ENCODE measurements at places on chromosomes 2 and 18. TPM values are rescaled to one million over a fixed set of nuclear protein-coding genes. Genes with fewer than 3 reads are reported as not detected.

Gene CHRNG
- not detected for total RNA-seq

Gene DSG2
- total RNA-seq: 12.1 TPM

Gene CLEC4F
- total RNA-seq: not detected

Gene ABCA12
- total RNA-seq: 0.03 TPM

Gene KHK
- 1.5 TPM for total RNA-seq

Gene VAMP8
- total RNA-seq: 93.2 TPM

Gene UGT1A3
- not detected for total RNA-seq

Gene EFR3B
- 8.9 TPM for total RNA-seq

Gene MATN3
- total RNA-seq: 3.5 TPM

Gene ACADL
- total RNA-seq: not detected

Gene KLHL30
- 0.26 TPM for total RNA-seq

Gene GKN1
- total RNA-seq: not detected

- DNase-seq: no peak
These were observed 9.4 kb downstream of the GPD2 start for GRCh38 chr2:156445296-156446220.

DNA sequence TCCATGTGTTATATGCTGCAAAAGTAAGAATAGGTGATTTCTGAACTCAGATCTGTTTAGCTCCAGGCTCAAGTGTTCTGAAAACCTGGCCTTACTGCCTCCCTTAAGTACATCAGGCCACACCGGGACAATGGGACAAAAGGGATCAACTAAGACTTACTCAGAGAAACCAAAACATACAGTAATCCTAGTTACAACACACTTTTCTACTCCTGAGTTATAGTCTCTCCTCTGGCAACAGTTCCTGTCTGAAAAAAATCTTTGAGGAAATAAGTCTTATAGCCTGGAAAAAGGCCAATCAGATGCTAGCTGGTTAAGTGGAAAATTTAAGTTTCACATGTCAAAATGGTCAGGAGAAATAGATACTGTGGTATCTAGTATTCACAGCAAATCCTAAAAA is 5.6 kb downstream of the METTL5 start:
- DNase-seq: no peak

DNA sequence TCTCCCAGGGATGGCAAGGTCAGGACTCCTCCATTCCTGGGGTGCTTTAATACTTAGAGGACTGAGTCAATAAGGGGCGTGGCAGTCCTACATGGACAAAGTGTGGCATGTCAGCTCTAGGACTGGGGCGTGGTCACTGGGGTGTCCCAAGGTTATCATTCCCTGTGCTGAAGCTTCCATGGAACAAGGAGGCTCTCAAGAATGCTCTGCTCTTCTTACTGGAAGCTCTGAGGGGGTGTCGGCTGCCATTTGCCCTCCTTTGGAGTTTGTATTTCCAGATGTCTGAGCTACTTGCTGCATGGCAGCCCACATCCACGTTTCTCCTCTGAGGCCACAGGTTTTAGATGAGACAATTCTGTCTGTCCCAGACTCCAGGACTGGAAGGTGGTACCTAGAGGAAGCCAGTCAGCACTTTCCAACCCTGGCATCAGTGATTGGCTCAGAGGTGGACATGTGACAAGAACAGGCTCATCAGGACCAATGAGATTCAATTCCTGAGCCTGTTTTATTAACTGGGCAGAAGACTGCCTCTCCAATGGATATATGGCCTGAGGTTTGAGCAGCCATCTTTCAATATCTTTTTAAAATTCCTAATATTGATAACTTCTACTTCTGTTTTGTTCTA is 128.9 kb upstream of the ARL4C start:
- no peak for DNase-seq

- no peak for DNase-seq
These were observed 1293.7 kb upstream of the FAM98A start for GRCh38 chr2:34892766-34893165.

- DNase-seq: no peak
These were observed 31.4 kb downstream of the GAREM1 start for GRCh38 chr18:32439241-32439640.

- DNase-seq: no peak
These were observed 4.4 kb upstream of the BAZ2B start for GRCh38 chr2:159620796-159621195.

DNA sequence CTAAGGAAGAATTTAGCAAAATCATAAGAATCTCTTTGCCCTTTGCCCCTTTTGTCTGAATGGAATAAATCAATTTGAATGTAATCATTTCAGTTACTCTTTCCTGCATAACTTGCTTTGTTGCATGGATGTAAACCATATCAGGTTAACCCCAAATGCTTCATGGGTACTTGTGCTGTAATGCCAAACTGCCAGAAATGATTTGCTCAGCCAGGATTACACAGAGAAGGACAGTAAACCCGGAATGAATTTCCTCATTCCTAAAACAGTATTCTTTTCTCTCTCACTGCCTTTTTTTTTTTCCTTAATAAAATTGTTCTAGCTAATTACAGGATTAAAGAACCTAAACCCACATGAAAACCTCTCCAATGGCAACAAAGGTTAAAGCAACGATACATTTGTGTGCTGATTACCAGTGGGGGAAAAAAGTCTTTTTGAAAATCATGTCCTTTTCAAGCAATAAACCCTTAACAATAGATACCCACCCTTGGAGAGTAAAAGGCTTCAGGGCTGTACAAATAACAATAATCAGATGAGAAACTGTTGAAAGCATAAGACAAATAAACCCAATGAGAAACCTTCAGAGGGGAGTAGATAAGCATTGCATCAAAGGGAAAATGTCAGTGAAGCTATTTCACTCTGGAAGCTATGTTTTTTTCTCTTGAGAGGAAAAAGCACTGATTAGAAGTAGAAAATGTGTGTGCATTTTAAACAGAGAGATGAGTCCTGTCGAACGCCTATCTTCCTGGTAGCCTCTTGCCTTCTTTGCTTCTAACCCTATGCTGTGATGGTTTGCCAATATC is 275.3 kb downstream of the CDH2 start:
- no peak for DNase-seq

DNA sequence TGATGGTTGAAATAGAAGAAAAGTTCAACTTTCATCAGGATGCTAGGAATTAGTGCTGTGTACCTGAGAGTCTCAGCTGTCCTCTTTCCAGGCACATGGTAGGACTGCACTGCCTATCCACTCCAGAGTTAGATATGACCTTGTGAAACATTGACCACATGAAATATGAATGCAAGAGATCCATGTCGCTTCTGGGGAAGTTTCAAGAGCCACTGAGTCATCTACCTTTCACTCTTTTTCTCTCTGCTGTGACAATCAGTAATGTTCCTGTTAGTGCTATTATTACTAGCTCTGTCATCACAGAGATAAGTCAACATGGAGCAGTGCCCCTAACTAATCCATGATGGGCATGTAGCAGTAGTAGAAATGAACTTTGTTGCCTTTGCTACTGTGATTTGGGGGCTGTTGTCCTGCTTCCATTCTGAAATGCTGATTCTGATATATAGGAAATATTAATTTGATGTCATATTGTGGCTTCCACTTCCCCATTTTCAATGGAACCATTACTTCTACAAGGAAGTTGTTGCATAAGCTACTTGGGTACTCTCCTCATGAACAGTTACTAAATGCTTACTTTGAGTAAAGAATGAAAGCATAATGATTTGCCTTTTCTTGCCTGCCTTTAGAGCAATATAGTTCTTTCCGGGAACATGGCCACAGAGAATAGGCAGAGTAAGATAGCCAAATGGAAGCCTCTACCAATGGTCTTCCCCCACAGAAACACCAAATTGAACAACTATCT is 192.8 kb upstream of the ZNF521 start:
- DNase-seq: no peak

DNA sequence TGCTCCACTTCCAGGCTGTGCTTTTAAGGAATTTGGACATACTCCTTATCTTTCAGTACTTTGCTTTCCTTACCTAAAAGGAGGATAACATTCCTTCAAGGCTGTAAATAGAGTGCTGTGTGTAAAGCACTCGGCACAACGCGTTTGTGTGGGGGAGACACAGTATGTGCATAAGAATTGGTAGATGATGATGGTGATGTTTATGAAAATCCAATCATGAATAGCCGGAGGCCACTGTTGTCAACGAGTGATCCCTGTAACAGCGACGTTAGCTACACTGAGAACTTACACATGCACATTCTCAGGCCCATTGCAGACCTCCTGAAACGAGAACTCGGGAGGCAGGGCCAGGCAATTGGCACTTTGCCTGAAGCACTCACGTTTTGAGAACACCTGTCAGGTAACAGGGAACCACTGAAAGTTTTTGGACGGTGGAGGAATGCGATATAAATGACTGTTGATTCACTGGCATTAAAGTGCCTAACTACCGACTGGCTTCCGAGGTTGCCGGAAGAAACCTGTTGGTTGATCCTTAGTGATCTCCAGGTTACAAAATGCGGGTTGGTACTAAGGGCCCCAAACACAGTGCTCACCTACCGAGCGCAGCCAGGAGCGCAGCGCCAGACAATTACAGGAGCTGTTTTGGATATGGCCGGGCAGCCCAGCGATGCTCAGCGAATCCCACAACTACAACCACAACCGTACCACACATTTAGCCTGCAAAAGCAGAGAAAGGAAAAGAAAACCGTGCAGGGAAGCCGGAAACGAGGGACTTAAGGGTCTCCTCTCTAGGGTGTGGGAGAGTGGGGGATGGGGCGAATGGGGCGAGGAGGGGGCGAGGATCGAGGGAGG is 1.0 kb upstream of the MAP4K4 start:
- DNase-seq: no peak

GRCh38 chr2:223545830-223546229 is 56.3 kb downstream of the SCG2 start:
- no peak for DNase-seq

GRCh38 chr18:54764786-54765185 is 63.5 kb upstream of the RAB27B start:
- no peak for DNase-seq

DNA sequence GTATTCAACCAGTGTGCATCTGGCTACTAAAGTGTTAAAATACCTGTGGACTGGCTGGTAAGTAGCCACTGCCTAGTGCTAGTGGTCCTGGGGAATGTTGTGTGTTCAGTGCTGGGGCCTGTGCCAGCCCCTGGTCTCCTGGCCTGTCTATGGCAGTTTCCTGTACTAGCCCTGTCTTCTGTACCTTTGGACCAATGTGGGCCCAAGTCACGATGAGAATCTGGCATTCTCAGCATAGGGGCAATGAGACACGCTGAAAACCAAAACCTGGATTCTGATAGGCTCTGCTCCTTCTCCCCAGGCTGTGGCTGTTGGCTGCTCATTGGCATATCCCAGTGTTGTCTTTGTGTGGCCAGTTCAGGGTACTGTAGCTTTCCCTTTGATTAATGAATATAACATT is 170.4 kb downstream of the PTPRM start:
- DNase-seq: no peak

DNA sequence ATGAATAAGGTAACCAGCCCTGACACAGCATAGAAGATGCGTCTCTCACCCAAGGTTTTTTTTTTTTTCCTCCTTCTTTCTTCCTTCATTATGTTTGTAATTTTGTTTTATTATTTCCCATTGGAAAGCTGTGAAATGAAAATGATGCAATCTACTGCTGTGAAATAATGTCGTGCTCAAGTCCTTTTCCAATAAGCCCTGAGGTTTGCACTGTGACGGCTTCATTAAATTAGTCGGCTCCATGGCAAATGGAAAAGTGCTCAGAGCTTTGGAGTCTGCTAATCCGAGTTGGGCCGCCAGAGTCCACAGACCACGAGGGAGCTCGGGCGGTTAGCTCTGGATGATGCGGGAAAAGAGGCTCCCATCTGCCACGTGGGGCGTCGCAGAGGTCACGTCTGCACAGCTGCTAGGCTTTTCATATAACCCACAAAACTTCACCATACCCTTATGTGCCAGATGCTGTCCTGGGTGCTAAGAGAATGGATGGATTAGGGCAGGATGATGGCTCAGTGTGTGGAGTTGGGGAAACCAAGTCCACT is 92.3 kb upstream of the CAPN13 start:
- no peak for DNase-seq

GRCh38 chr2:122007577-122007976 is 252.1 kb downstream of the TSN start:
- no peak for DNase-seq

DNA sequence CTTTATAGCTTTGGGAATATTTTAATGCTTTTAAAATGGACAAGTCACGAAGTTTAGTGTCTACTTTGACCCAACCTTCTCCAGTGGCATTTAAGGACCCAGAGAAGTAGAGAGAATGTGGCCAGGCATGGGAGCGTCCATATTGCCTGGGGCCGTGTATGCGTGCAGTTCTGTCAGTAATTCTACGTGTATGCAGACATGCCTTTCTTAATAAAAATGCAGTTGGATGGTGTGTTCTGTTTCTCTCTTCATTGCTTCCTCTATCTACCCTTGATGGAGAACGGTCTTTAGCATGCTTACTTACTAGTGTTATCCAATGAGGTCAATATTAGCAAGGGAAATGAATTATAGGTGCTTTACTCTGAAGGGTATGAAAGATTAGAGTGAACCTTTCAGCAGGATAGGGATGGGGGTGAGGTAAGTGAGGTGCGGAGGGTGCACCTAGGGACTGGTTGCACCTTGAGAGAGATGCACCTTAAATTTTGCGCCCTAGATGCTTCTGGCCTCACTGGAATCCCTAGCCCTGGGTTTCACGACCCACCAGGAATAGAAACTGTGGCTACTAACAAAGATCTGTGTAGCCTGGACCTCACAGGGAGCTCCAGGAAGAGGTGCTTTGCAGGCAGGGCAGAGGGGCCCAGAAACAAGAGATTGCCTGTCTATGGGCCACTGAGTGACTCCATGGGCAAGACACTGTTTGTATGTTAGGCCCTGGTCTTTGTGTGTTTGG is 194.3 kb downstream of the MYCN start:
- DNase-seq: no peak

DNA sequence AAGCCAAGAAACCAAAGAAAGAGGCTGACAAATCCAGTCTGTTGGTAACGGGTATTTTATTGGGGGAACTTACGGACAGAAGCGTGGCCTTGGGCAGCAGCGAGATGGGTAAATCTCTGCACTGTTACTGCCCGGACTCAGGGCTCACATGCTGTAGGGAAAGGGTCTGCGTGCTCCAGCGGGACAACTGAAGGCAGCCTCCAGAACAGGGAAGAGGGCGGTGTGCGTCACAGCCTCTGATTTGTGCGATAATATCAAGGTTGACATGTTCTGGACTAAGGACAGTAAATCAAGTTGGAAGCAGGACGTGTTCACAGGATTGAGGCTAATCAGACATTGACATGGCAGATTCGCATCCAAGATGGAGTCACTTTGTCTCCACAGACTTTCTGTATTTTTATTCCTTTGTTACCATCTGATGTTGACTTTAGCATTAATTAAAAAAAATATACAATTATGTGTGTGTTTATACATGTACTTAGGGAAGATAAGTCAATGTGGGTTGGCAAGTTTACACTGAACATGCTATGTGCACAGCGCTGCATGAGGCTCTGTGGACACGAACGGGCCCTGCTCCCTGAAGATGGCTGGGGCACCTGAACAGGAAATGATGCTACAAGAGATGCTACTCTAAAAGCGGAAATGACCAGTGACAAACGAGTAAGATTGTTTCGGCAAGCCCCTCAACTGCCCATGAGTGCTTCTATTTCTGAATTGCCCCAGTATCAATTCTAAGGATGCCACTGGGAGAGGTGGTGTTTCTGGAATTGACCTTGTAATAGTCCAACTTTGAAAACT is 22.6 kb upstream of the DCDC2C start:
- DNase-seq: no peak
